Mammary epithelial cell (primary cell): ENCODE measurements at places on chromosomes 11 and 22.

DNA sequence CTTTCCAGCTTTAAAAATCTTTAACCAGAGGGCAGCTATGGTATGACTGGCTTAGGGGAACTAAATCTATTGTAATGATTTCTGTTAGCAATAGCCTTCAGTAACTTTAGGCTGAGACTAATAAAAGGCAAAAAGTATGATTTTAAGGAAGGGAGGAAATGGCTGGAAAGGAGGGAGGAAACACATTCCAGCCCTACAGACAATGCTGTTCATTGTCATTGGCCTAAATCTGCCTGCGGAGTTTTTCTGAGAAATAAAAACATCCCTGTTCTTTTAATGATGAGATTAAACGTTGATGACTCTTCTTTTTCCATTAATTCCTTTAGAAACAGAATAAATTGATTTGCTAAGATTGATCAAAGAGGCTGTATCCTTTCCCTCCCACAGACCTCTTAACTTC lies 99.6 kb upstream of the GRAMD1B start:
- no peak for DNase-seq

DNA sequence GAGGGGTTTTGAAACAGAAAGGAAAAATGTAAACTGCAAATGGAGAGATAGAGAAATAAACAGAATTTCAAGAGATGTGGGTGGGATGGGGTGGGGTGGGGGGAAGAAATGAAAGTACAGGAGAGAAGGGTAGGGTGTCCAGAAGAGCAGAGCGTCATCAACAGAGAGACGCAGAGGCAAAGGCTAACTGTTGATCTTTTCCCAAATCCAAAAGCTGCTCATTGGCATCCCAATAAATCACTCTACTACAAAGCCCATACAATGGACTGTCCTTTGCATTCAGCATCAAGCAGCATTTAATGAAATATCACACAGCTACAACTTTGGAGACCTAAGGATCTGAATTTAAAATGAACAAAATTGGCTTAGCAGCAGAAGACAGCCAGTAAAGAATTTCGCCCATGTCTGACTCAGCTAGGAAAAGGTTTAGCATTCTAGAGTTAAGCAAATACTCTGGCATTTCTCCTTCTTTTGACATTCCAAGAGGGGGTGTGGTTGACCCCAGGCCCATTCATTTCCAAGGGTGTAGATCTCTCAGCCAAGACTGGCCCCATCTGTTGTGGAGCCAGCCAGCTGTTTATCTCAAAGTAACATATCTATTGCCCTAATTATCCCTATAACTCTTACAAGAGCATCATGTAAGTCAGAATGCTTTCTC lies 1.5 kb downstream of the RAB30 start:
- DNase-seq, result peak; percentile 15

GRCh38 chr11:60710482-60710881 lies 11.1 kb downstream of the MS4A8 start:
- no peak for DNase-seq

DNA sequence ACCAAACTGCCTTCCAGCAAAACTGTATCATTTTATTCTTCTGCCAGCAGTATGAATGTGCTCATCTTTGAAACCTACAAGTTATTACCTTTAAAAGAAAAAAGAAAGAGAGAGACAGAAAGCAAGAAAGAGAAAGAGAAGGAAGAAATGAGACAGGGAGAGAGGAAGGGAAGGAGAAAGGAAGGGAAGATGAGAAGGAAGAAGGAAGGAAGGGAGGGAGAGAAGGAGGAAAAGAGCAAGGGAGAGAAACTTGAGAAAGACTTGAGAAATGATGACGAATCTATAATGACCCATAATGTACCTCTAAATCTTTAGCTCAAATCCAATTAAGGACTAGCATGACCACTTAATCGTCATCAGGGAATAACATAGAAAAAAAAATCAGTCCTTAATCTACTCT lies 11.4 kb upstream of the JAML start:
- DNase-seq, result no peak
